ENCODE measurements at places on chromosomes 4 and X. TPM values are rescaled to one million over a fixed set of nuclear protein-coding genes. Genes with fewer than 3 reads are reported as not detected.

DNA sequence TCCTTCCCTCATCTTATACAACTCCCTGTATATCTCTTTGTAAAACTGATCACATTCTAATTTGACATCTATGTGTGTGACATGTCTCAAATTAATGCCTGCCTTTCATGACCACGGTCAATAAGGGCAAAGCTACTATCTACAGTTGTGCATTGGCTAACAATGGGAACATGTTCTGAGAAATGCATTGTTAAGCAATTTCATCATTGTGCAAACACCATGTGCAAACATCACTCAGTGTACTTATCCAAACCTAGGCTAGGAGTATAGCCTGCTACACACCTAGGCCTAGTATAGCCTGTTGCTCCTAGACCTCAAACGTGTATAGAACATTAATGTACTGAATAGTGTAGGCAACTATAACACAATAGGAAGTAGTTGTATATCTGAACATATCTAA lies 95.0 kb downstream of the BANK1 start:
- DNase-seq = no peak

TLL1 gene
- 19.0 TPM for total RNA-seq

PDLIM3 gene
- total RNA-seq = 96.6 TPM

DNA sequence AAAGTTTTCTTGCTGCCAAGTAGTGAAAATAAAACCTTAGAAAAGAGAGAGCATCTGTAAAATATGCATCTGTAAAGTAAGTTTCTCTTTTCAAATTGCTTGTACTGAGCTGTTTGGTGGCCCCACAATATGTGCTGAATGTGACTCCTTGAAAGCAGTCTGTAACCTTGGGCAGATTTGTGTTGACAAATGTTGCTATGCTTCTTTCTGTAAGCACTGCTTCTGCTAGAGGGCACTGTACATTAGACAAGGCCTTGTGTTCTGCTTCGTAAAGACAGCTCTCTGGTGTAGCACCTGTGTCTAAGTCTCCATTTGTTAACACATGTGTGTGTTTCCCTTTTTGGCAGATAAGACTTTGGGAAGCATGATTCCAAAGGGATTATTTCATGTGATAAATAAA lies 56.6 kb upstream of the NRK start:
- no peak for DNase-seq

- DNase-seq = peak; percentile 48
These were observed 38.3 kb downstream of the MECP2 start for GRCh38 chrX:154059231-154059630.

- no peak for DNase-seq
These were observed 411.2 kb downstream of the DTHD1 start for GRCh38 chr4:36692586-36692985.

DNA sequence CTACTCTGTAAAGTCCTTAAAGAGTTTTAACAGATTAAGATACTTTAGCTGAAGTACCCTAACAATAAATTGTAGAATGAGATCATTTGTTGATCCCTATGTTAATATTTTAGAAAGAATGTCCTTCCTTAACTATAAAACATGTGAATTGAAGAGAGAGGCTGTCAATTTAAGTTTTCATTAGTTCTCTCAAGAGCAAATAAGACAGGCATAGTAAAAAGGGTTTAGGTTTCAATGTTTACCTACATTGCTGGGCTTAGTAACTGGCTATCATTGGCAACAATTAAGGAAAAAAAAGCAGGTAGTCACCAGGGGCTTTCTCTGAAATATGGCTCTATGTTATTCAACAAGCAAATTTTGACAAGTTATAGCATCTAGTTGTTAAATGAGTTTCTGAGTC lies 91.5 kb downstream of the ATRX start:
- no peak for DNase-seq

DNA sequence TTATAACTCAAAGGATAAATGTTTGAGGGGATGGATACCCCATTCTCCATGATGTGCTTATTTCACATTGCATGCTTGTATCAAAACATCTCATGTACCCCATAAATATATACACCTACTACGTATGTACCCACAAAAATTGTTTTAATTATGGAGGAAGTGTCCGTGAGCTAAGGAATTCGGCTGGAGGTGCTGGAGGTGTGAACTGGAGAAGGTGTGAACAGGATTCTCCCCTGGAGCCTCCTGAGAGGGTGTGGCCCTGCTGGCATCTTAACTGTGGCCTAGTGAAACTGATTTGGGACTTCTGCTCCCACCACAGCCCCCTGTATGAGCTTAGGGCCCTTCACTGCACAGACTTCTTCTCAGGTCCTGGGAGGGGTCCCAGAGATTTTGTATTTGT lies 23.4 kb downstream of the PNMA6E start:
- DNase-seq = no peak

DNA sequence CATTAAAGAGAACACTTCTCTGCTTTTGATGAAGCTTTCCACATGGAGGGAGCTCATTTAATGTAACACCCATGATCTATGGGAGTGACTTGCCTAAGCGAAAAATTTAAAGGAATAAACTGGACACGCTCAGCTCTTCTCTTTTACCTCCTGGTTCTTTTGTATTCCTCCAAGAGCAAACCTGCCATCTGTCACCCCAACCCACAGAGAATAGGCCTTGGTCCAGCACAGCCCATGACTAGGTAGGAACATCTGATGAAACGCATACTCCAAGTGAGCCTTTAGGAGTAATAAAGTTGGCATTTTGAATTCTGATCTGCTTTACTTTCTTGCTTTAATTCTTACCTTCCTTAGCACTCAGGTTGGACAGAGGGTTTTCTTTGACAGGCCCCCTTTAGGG lies 389.0 kb downstream of the HNRNPD start:
- no peak for DNase-seq

RRH gene
- not detected for total RNA-seq

DNA sequence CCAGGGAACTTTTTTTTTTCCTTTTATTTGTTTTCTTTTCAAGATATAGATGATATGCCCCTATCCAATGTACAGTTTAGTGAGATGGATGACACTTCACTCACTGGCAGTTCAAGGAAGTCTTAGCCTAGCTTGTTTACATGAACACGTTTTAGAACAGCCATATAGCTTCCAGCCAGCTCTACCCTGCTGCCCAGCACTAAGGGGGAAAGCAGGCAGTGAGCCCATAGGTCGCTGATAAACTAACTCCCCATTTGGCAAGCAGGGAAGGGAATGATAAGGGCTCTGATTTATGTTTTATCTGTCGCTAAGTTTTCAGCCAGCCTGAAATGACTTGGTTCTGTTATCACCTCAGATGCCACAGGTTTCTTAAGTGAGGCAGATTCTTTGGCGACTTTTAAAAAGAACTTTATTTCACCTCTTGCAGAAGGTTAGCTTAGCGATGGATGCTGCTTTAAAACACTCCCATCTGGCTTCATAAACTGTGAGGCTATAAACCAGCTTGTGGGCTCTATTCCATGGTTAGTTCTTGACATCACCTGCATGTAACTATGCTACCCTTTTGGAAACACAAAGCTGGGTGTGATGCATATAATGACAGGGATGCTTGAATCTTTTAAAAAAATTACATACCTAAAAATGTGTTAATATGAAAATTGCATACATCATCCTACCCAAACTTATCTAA lies 348.4 kb downstream of the FBXO8 start:
- peak; percentile 69 for DNase-seq

SOX3 gene
- total RNA-seq = not detected

DNA sequence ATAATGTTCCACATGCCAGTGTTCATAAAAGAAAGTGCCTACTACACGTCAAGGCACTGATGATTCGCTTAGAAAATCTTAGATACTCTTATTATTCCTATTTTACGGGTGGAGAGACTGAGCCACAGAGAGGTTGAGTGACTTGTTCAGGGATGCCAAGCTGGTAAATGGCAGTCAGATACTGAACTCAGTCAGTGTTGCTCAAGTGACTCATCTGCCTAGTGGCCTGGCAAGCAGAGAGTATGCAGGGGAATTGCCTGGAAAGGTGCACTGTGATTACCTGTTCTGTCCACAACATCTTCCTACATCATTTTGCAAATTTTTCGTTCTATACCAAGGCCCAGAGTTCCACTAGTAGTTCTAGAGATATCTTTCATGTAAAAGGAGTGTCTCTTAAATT lies 68.4 kb downstream of the RAPGEF2 start:
- no peak for DNase-seq

UCP1 gene
- total RNA-seq = not detected

DNA sequence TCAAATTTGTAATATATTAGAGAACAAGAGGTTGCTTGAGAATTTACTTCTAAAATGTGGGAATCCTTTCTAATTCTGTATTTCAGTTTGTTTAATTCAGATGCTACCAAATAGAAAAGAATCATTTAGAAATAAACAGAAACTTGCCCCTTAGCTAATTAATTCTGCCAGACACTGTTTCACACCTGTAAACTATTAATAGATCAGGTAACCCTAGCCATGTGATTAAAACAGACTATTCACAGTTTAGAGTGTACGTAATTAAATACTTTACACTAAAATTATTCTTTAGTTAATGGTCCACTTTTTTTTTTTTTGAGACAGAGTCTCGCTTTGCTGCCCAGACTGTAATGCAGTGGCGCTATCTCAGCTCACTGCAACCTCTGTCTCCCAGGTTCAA lies 124.0 kb downstream of the PTPN13 start:
- DNase-seq = no peak

DNA sequence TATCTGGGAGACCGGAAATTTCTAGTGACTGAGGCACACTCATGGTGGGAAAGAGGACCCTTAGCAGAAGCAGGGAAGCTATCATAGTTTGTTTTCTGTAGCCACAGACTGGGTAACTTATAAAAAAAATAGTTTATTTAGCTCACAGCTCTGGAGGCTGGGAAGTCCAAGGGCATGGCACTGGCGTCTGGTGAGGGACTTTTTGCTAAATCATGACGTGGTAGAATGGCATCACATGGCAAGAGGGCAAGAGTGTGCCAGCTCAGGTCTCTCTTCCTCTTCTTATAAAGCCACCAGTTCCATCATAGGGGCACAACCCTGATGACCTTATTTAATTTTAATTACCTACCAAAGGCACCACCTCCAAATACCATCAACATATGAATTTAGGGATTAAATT lies 13.3 kb downstream of the APLN start:
- no peak for DNase-seq

- DNase-seq = peak; percentile 7
These were observed 168.7 kb downstream of the STK32B start for GRCh38 chr4:5220028-5220427.

OCIAD2 gene
- total RNA-seq = 12.6 TPM

DNA sequence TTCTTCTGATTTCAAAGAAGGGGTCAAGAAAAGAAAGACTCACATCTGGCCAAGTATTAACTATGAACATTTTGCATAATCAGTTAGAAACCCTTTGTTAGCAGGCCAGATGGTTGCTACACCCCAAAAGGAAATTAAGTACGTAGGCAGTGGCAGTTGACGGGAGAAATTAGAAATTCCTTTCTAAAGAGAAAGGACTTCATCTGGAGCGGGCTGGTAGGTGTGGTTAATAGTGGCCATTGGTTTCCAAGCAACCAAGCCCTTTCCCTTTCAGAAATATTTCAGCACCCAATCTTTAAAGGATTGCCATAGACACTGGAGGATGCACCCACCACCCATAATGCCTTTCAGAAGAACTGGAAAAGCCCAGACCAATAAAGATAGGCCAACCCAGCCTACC lies 235.7 kb upstream of the LDB2 start:
- DNase-seq = no peak

GRCh38 chrX:130874751-130875150 lies 28.3 kb downstream of the ENOX2 start:
- no peak for DNase-seq

- no peak for DNase-seq
These were observed 103.3 kb downstream of the DHRSX start for GRCh38 chrX:2397229-2398063.

- DNase-seq = peak; percentile 82
These were observed 186.5 kb upstream of the RPL34 start for GRCh38 chr4:108433832-108434231.

GRCh38 chr4:162360369-162361149 lies 196.8 kb upstream of the FSTL5 start:
- no peak for DNase-seq

CT45A5 gene
- not detected for total RNA-seq

DNA sequence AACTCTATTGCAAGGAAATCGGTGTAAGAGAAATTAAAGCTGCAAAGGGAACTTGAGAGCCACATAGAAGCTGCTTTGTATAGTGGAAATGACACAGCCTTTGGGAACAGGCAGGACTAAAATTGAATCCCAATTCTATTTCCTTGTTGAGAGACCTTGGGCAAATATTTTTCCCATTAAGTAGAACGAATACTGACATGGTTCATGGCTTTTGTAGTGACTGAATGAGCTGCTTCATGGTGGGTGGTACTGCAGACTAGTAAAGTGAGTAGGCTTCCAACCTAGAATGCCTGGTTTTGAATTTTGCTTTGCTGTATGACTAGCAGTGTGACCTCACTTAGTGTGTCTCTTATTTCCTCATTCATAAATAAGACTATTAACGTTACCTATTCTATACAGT lies 182.2 kb upstream of the KCNIP4 start:
- DNase-seq = no peak

DNA sequence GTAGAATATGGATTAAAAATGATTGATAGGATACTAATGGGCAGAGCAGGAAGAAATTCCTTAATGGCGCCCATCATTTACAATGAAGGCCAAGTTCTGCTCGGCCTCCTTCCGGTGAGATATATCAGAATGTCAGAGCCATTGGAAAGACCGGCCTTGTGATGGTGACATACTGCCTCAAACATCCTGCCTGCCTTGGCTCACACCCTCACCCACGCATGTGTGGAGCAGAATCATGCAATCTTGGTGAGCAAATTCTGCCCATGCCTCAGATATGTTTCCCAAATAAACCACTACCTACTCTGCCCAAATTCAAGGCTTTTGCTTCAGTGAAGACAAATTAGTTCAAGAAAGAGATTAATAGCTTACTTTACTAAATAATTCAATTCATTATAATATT lies 163.3 kb downstream of the MID1 start:
- DNase-seq = no peak

DNA sequence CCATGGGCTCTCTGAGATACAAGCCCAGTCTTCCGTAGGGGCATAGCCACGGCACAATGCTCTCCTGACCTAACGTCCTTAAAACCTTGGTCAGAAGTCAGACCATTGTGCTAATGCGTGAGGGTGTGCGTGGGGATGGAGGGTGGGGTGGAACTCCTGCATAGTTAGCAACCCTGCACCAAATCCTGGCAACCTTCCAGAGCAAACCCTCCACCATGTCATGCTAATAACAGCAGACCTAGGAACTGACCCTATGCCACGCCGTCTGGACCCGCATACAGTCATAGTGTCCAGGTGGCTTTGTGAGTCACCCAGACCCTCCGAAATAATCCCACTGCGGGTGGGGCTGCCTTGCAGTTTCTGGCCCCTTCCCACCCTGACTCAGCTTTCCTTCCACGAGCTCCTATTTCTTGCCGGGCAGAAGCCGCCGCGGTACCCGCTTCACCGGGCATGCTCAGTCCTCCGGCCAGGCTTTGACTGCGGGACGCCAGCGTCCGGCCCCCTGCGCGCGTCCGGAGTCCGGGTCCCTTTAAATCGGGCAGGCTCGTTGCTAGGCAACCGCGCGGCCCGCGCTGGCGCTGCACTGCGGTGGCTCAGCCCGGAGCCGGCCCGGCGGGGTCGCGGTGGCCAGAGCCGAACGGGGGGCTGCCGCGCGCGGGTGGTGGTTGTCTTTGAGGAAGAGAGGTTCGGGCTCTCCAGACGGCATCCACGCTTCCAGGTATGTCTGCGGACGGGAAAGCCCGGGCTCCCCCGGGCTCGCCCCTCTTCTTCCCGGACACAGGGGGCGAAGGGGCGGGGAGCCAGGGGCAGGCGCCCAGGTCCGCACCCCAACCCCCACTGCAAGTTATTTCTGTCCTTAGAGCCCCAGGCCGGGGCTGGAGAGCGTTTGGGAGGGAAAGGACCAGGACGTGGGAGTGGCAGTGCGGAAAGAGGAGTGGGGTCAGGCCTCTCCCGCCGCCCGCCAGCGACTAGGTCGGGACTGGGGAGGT lies at the start of gene CCDC160:
Gene CCDC160 (plus strand): TSS at position 557 of the 989 bp plus-strand sequence. CDS start 7,619 bp downstream, outside the sequence.
- DNase-seq = peak; percentile 18

- no peak for DNase-seq
These were observed 50.1 kb downstream of the ENPP6 start for GRCh38 chr4:184167576-184167975.
